Endothelial cell (in vitro differentiated cells): ENCODE measurements at places on chromosomes 5 and 9.

DNA sequence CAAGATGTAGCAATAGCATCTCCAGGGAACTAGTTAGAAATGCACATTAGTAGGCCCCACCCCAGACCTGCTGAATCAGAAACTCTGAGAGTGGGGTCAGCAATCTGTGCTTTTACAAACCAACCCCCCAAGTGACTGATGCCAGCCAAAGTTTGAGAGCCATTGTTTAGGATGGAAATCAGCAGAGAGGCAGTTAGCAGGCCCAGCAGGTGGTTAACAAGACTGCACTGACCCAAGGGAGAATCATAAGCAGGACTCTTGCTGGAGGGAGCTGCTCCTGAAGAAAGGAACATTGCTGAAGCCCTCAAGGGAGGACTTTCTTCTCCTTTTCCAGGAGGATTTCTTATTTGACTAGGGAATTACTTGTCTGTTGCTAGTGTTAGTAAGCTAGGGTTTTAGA lies 74.2 kb upstream of the SLC12A2 start:
- DNase-seq = no peak

GRCh38 chr5:131682175-131682574 lies 47.1 kb upstream of the RAPGEF6 start:
- no peak for DNase-seq

DNA sequence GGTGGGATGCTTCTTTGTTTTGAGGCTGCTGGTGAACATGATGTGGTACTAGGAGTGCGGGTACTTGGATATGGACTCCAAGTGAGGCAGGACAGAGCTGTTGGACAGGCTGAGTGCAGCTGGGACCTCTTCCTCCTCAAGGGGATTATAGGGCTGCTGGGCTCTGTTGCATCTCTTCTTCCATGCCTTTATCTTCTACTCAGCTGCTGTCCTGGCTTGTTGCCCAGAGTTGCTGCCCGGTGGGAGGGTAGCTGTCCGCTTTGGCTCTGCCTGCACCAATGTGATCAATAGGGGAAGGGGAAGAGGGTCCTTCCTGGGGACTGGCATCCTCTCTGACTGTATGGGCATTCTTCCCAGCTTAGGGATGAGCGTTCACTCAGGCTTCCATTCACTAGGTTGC lies 1217.9 kb upstream of the ACO1 start:
- DNase-seq = no peak

DNA sequence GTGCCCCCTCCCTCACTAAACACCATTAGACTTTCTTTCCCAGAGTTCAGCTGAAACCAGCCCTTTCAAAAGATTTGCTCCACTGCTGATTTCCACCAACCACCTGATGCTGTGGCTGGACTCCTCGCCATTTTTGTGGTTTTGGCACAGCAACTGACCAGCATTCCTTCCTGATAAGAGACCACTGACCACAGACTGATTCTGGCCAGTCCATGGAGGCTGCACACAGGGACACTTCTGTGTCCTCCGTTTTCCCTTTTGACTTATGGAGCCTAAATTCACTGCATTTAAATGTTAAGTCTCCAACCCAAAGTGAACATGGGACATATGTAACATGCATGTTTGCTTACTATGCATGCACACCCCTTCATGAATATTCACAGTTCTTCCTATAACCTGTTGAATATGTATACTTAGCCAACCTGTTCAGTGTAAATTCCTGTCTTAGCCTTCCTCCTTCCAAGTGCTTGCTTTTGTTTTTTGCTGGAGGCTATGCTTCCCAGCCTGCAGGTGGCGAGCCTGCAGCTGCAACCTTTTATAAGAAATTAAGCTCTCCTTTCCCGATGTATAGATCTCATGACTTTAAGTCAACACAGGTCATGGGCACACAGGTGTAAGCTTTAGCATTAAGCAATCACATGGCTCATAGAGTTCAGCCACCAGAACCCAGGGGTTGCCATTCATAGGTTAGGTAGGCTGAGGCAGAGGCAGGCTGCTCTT lies 78.7 kb downstream of the ACTL7B start:
- DNase-seq = no peak

GRCh38 chr5:136598802-136599404 lies 233.6 kb upstream of the TRPC7 start:
- no peak for DNase-seq

- DNase-seq = no peak
These were observed 82.5 kb upstream of the CAST start for GRCh38 chr5:96579711-96580110.

GRCh38 chr9:92965061-92965758 lies 17.9 kb downstream of the FGD3 start:
- DNase-seq = no peak

DNA sequence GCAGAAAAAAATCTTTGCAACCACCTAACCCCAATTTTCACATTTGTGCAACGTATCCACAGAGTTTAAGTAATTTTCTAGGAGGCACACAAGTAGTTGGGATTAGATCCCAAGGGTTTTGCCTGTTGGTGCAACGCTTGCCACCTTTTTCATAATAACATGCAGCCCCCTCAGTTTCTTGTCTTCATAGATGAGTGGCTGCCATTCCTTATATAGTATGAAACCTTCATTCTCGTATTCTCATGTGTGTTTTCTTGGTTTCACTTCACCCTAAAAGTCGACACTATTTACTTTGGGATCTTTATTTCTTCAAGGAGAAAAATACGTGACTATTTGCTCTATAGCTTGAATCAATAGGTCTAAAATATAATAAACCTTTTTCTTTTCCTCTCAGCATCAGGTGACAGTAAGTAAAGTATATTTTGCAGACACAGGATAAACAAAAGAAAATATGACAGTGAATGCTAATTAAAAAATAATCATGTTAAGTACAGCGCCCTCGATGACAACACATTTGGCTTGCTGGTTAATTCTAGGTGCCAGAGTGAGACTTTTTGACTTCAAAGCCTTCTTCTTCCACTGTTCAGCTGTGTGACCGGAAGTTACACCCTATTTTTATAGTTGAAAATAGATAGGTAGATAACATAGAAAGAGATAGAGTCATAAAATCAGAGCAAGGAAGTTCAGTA lies 342.8 kb upstream of the CCNG1 start:
- no peak for DNase-seq

DNA sequence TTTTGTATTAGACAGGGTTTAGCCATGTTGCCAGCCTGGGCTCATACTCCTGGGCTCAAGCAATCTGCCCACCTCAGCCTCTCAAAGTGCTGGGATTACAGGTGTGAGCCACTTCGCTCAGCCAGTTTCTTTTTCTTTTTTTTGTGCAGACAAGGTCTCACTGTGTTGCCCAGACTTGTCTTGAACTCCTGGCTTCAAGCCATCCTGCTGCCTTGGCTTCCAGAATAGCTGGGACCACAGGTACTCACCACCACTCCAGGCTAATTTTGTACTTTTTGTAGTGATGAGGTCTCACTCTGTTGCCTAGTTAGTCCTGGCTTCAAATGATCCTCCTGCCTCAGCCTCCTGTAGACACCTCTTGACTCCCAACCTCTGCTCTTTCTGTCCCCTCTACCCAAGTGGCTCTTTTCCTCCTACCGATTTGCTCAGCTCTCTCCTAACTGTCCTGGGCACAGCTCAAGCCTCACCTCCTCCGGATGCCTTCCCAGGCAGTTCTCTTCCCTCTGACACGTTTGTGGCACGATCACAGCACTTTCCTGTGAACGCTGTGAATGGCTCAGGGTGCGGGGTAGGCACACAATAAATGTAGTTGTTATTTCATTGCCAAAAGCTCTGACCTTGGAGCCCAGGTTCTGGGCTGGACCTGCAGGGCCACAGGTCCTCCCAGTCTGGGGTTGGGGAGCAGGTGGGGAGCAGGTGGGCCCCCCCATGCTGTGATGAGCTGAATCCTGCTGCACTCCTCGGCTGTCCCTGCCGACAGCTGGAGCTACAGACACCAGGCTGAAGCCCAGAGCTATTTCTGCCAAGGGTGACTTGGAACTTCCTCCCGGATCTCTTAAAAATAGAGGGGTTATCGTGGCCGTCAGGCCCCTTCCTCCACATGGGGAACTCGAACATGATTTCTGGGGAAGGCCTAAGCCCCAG lies 23.9 kb downstream of the GFI1B start:
- DNase-seq = no peak
